ENCODE measurements at places on chromosomes 13 and 19. TPM values are rescaled to one million over a fixed set of nuclear protein-coding genes. Genes with fewer than 3 reads are reported as not detected.

- peak; percentile 95 for DNase-seq
These were observed at the start of gene ZNF528 for GRCh38 chr19:52397310-52398080. TSS of gene ZNF528 (plus strand) at chr19:52397849. CDS start at chr19:52402014, 4,165 bp downstream.

- DNase-seq, result no peak
These were observed 223.6 kb downstream of the RGCC start for GRCh38 chr13:41680900-41681299.

- DNase-seq, result no peak
These were observed 27.1 kb upstream of the URI1 start for GRCh38 chr19:29914933-29915332.

Gene IFNL4
- not detected for polyA plus RNA-seq

DNA sequence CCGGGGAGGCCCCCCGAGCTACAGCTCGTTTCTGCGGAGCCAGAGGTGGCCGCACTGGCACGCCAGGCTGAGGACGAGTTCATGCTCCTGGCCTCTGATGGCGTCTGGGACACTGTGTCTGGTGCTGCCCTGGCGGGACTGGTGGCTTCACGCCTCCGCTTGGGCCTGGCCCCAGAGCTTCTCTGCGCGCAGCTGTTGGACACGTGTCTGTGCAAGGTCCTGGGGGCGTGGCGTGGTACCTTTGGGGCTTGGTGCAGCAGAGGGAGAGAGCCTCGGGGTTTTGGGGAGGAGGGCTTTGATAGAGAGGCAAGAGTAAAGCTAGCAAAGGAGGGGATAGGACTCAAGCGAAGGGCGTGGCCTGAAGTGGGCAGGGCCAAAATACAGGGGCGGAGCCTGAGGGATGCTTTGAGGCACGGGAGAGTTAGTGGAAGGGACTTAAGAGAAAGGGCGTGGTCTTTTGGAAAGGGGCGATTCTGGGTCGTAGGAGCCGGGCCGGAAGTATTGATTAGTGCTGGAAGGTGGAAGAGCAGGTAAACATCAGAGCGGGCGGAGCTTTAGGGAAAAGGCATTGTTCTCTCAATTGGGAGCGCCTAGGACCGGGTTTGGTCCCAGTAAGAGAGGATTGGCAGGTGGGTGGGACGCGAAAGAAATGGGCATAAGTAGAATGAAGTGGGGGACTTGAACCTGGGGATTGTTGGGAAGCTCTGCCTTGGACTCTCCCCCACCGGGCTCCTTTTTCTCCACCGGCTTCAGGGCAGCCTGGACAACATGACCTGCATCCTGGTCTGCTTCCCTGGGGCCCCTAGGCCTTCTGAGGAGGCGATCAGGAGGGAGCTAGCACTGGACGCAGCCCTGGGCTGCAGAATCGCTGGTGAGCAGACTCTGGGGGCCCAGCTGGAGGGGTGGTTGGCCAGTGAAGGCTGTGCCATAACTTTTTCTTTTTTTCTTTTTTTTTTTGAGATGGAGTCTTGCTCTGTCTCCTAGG lies 1.2 kb downstream of the PPM1N start:
- DNase-seq, result no peak

Gene C19orf81
- polyA plus RNA-seq, result not detected

- DNase-seq, result no peak
These were observed 16.3 kb upstream of the TCF3 start for GRCh38 chr19:1668486-1669270.

- peak; percentile 69 for DNase-seq
These were observed 4.6 kb downstream of the S1PR2 start for GRCh38 chr19:10226376-10227025.

GRCh38 chr19:31501427-31502195 lies 152.4 kb upstream of the TSHZ3 start:
- DNase-seq, result no peak

DNA sequence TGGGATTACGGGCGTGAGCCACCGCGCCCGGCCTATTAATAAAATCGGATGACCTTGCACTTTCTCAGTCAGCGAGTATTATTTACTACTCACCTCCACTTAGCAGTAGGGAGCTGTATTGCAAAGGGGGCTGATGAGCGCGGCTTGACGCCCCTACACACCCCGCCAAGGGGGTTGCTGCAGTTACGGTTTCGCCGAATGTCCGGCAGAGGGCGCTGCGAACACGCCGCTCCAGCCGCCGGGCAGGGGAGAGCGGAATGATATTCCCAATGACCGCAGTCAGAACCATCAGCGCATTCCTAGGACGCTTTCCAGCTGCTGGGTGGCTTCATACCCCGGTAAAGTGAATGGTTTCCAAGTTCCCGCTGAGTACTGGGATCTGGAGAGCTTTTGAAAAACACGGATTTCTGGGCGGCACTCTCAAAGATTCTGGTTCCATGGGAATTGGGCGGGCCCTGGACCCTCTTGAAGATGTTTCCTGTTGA lies 30.0 kb upstream of the TPT1 start:
- DNase-seq, result peak; percentile 86

GRCh38 chr13:98018293-98018692 lies 64.8 kb downstream of the IPO5 start:
- DNase-seq, result no peak

GRCh38 chr19:35533822-35534392 lies 651 bp downstream of the GAPDHS start:
- DNase-seq, result peak; percentile 26

Gene ZNF816
- 2.9 TPM for polyA plus RNA-seq

DNA sequence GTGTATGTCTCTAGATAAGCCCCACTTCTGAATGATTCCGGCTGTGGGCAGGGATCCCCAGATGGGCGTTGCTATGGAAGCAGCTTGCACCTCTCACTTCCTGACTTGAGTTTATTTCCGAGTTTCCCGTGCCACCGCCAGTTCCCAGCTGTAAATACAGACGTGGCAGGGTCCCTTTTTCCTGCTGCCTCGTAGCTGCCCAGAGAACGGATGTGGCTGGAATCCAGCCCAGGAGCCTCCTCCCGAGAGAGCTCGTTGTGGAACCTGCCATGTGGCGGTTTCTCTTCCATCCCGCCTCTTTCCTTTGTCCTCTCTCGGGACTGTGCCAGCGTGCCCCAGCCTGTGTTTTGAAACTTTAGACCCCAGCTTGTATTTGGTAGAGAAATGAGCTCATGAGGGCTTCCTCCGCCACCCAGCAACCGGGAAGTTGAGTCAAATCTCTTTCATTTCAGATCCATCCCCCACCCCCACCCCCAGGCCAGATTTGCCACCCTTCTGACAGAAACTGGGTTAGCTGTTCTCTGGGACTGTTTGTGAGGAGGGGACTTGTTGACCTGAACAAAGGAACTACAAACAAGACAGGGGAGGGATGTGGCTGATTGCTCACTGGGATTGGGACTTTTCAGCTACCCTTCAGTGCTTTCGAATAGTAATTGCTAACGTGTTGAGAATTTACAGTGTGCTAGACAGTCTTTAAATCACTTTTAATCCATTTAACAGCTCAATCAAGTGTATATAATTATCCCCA lies 96.6 kb downstream of the SIPA1L3 start:
- peak; percentile 92 for DNase-seq

DNA sequence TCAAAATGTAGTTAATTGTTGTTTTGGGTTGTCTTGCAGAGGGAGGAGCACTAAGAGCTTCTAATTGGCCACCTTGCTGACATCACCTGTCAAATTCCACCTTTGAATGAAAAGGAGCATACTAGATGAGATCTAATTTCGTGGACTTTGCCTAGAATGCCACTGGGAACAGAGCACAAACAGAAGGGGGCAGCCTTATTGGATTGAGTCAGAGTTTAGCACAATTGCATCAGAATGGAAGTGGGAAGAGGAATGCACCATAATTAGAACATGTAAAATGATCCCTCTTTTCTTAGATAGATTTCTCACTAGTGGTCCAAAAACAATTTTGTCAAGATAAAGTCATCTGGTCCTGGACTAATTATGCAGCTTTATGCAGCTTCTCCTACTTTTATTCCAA lies 1552.2 kb downstream of the PCDH9 start:
- peak; percentile 27 for DNase-seq

Gene ZNF91
- polyA plus RNA-seq, result 10.9 TPM

Gene SCN1B
- polyA plus RNA-seq, result 17.5 TPM

Gene TNNI3
- polyA plus RNA-seq, result not detected

DNA sequence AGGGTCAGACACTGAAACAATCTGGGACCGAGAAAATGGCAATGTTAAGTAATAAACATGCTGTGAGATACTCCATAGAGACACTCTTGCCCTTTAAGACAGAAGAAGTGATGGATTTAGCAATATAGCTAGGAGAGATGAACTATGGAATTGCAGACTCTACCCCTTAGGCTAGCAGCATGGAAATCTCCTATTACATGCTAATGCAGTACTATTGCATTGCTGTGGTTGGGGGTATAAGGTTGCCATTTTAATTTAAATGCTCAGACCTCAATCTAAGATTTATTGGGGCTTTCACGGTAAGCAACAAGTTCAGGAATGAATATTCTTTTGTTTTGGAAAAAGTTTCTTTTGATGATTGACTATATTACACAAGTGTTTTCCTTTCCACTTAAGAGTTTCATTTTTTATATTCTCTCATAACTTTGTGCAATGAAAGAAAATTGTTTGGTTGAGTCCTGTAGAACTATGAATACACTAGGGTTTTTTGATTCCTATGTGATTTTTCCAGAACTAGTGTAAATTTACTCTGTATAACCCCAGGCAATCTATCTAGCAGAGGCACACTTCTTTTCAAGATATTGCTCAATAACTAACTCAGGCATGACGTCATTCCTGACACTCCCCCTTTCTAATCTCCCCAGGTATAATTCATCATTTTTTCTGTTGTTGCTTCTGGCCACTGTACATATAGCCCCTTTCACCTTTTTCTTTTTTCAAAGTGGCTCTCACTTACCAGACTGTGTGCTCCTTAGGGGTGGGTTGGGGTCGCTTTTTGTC lies 394.7 kb upstream of the KLF12 start:
- DNase-seq, result no peak

Gene SULT2A1
- polyA plus RNA-seq, result not detected

DNA sequence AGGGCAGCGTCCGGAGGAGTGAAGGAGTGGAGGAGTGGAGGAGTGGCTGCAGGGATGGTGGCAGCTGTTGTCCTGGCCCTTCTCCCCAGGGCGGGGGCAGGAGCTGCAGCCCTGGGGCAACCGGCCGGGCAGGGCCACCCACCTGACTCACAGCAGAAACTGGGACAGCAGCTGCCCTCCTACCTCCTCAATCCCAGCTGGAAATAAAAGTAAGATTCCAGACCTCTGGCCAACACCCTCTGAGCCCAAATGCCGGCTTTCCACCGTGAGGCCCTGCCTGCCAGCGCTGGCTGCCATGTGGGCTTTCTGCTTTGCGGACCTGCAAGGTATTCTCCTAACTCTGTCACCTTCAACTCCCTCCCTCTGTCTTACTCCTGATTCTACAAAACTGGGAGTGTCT lies 3.3 kb upstream of the CLPP start:
- DNase-seq, result no peak

- DNase-seq, result peak; percentile 75
These were observed 41.2 kb upstream of the KLF2 start for GRCh38 chr19:16283210-16284061.

Gene TEX26
- 0.22 TPM for polyA plus RNA-seq

- no peak for DNase-seq
These were observed 153.9 kb downstream of the MIPEP start for GRCh38 chr13:23735329-23735728.

GRCh38 chr19:12788682-12789097 lies 2.6 kb upstream of the JUNB start:
- no peak for DNase-seq

Gene YIF1B
- polyA plus RNA-seq, result 67.2 TPM

- DNase-seq, result peak; percentile 47
These were observed 15.3 kb downstream of the CDX2 start for GRCh38 chr13:27953676-27954405.

DNA sequence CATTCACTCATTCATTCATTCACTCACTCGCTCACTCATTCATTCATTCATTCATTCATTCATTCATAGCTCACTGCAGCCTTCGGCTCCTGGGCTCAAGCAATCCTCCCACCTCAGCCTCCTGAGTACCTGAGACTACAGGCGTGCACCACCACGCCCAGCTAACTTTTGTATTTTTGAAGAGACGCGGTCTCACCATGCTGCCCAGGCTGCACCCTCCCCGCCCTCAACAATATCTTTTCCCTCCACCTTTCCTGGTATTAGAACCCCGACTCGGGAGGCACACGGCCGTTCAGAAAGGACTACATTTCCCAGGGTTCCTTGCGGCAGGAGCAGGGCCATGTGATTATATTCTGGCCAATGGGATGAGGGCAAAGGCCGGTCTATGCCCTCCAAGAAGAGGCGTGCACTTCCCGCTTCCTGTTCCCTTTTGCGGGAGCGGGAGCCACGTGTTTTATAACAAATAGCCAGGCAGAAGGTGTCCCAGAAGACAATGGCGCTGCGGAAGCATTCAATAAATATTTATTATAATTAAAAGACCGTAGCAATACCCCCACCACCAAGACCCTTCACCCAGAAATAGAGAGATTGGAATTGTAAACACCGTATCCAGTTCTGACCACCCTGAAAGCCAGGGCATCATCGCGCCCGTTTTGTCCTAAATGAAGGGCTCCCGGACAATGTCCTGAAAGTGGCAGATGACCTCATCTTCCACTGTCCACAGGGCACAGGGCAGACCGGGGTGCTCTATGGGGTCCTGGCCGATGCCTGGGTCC lies 15.9 kb downstream of the TICAM1 start:
- DNase-seq, result peak; percentile 93

Gene ZNF506
- polyA plus RNA-seq, result 9.6 TPM

Measured in fibroblast of lung (primary cell).